NCI-H526 treated with DMSO at 0.1 percent for 48 hours (cell line): ENCODE measurements at places on chromosomes 7 and 10.

- no peak for DNase-seq
Observed at GRCh38 chr7:15652776-15653290, 33.6 kb downstream of the MEOX2 start.

DNA sequence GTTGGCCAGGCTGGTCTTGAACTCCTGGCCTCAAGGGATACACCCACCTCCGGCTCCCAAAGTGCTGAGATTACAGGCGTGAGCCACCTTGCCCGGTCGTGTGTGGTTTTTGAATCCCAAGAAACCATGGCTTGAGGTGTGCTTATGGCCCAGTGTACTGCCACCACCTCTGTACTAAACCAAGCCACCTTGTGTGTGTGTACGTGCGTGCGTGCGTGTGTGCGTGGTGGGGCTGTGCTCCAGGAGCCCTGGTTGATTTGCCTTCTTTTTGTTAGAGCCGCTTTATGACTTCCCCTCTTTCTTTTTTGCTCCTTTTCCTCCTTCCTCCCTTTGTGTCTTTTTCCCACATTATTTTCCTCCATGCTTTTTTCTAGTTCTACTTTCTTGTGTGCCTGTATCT, 121.4 kb downstream of the CAMK1D start:
- DNase-seq = no peak

DNA sequence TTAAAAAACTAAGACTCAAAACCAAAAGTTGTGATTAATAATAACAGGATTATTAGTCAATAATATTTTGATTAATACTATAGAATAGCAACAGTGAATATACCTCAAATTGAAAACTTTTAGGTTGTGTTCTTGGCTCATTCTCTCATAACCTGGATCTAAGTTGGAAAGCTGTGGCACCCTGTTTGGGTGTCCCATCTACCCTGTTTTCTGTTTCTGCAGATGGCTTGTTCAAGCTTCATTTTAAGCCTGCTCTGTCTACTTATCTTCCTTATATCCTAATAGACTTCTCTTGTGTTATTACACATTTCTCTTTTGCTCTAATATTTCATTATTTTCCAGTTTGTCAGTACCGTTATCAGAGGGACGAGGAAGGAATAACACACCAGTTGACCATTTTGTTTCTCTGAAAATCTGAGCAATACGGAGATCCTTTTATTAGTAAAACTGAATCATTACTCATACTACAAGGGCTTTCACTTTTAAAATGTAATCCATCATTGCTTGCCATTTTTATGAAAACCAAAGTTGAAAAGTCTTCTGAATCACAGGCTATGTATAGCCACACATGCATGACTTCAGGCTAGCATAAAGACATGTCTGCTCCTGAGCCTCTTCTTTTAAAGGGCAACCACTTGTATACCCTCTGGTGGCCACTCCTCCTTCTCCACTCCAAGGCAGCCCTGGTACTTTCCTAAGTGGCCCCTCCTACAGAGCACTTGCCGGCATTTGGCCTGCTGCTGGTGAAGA, 22.3 kb downstream of the COX15 start:
- no peak for DNase-seq

DNA sequence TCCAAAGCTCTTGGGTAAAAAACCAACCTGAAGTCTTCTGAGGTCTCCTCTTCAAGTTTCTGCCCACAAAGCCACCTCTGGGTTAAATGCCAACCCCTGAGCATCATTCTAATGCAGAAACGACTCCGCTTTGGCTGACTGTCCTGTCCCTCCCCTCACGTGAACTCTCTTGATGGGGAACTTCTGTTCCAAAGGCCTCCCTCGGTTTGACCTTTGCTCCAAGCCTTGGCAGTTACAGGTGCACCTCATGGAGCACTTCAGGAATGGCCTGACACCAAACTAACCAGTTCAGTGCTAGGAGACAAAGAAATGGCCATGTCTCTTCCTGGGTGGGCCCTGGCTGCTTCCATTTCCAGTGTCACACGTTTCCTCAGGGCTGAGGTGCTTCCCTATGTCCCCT, 20.0 kb downstream of the CAMK2G start:
- no peak for DNase-seq

- no peak for DNase-seq
Observed at GRCh38 chr10:124977648-124978375, 35.9 kb downstream of the ZRANB1 start.

DNA sequence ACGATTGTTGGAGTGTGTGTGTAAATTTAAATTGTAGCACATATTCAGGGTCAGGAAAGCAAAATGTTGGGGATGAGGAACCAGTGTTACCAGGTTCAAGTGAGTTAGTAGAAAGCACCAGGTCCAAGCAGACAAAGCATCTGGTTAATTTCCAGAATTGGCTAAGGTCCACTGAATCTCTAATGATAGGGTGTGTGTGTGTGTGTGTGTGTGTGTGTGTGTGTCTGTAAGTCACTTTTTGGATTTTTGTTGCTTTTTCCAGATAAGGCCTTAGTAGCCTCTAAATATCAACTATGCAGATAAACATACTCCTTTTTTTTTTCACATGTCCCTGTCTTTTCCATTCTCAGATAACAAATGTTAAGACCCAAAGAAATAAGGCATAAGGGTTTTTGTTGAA, 36.6 kb upstream of the FMC1 start:
- DNase-seq = no peak

DNA sequence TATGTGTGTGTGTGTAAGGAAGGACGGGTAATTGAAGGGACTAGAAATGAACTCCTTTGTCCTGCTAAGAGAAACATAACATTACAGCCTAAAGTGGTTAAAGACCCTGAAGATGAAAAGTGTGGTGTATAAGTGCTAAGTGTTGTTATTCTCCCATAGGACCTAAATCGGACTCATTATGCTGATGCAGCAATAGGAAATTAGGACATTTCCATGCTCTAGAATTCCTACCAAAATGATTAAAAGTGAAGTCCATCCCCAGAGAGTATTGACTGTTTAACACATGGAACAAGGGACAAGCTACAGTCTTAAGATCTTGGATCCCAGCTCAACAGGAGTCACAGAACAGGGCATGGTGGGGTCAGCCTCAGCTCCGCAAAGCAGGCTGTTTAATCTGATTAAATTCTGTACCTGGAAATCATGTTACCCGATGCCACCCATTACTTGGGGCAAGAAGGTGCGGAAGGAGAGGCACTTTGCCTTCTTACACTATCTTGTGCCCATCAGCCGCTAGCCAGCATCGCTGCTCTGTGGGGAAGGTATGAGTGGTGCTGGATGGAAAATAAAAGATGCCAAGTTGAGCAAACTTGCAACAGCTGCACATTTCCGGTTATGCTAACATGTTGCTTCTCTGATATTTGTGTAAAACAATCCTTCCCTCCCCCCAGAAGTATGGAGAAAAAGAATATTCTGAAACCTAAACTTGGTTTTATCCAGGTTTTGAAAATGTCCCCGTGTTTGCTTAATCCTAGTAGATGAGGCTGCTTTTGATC, 100.5 kb downstream of the CREB5 start:
- DNase-seq = no peak

DNA sequence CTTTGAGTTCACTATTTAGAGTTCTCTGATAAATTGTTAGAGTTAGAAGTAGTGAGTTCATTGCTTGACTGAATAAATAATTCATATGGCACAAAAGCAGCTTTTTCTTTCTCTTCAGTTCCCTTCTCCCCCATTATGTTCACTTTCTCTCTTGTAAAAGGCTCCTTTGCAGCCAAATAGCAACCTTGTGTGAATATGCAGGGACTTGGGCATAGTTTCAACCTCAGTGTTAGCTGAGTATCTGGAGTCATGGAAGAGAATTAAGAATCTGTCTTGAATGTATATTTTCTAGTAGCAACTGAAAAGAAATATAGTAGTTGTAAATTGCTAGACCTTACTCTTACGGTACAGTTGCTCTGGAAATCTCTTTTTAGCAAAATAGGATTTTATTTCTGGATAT, 31.9 kb downstream of the ZEB1 start:
- no peak for DNase-seq

- no peak for DNase-seq
Observed at GRCh38 chr10:126734015-126734414, 63.5 kb upstream of the C10orf90 start.

DNA sequence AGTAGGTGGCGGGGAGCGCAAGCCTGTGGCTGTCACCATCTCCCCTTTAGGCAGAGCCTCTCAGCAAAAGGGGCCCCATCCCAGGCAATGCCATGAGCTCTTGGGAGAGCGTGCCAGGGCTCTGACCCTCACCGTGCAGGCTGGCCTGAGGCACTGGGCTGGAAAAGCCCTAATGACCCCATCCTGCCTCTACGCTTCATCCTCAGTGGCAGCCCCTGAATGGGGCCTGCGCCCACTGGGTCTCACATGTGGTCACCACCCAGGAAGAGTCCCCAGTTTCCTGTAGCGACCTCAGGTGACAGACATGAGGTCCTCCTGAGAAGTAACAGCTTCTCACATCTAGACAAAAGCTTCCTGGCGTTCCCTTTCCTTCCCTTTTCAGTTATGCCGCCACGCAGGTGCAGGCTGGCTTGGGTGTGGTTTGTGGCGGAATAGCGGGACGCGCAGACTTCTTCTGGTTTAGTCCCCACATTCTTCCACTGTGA, 59.2 kb downstream of the CLEC2L start:
- no peak for DNase-seq

GRCh38 chr7:27739301-27739908, 557 bp upstream of the TAX1BP1 start:
- DNase-seq = peak; percentile 85

DNA sequence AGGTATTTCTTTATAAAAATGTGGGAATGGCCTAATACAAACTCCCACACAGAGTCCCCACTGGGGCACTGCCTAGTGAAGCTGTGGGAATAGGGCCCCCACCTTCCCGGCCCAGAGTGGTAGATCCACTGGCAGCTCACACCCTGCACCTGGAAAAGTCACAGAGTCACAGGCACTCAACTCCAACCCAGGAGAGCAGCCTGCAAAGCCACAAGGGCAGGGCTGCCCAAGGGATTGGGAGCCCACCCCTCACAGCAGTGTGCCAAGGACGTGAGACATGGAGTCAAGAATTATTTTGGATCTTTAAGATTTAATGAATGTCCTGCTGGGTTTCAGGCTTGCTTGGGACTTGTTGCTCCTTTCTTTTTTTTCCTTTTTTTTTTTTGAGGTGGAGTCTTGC, 5.3 kb upstream of the DNAJC12 start:
- no peak for DNase-seq

DNA sequence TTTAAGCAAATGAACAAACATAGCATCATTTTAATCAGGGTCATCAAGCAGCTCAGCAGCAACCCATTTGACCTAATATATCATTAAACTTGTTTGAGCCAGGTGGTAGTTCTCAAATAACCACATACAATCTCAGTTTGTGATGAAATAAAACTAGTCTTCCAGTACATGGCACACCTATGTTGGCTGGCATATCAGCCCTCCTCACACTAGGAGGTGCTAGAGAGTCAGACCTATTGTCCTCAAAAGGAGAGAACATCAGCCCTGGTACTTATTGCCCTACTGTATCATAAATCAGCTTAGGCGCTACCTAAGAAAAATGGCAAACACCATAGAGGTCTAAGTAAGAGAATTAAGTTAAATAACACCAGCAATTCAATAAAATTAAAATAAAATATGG, 81.7 kb downstream of the CABCOCO1 start:
- no peak for DNase-seq

- DNase-seq = no peak
Observed at GRCh38 chr7:85115006-85115405, 71.8 kb downstream of the SEMA3D start.
